ENCODE measurements at places on chromosomes 13 and 19. TPM values are rescaled to one million over a fixed set of nuclear protein-coding genes. Genes with fewer than 3 reads are reported as not detected.

Gene ARHGAP45
- 56.0 TPM for total RNA-seq

Gene PPFIA3
- 22.6 TPM for total RNA-seq

DNA sequence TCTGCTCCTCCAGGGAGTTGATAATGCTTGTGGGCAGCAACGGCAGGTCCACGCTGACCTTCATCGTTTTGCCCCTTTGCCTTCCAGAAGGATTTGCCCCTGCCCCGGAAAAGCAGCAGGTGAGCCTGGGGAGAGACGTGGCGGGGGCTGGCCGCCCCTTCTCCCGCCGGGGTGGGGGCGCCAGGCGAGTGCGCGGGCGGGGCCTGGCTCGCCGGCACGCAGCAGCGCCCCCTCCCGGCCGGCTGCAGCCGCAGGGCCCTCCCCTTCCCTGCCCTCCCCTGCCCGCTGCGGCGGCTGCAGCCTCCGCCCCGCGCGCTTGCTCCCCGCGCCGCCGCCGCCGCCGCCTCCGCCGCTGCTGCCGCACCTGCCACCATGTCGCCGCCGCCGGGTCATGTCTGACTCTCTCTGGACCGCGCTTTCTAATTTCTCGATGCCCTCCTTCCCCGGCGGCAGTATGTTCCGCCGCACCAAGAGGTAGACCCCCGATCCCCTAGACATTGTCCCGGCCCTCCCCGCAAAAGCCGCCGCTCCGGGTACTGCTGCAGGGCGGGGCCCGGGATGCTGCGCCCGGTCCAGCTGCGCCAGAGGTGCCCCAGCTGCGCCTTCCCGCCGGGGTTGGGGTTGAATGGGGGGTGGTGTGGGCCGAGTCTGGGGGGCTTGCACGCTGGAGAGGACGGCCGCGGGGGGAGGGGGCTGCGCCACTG lies at the start of gene MAST1:
Gene MAST1 (plus strand): TSS at position 334 of the 704 bp plus-strand sequence. CDS start 58 bp downstream, at position 392.
- DNase-seq, result peak; percentile 80

- DNase-seq, result no peak
Measured at GRCh38 chr19:19568802-19569756, 31.0 kb downstream of the CILP2 start.

All from GM23338 (cell line).